SJSA1 (cell line): ENCODE measurements at places on chromosomes 3 and 15.

DNA sequence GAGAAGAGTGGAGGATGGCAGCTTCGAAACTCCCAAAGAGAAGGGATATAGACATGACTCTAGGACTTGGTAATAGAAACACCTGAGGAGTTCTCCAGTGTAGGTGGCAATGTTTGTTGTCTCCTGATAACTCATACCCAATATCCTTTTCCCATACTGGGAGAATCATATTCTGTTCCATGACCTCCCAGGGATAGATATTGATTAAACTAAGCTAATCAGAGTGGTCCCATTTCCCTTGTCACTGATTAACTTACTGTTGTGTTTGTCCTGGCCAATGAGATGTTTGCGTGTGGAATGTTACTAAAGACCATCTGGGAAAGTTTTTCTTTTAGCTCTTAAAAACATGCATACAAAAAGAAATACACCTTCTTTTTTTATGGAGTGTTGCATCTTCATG lies 85.6 kb downstream of the RPL22L1 start:
- DNase-seq: no peak

DNA sequence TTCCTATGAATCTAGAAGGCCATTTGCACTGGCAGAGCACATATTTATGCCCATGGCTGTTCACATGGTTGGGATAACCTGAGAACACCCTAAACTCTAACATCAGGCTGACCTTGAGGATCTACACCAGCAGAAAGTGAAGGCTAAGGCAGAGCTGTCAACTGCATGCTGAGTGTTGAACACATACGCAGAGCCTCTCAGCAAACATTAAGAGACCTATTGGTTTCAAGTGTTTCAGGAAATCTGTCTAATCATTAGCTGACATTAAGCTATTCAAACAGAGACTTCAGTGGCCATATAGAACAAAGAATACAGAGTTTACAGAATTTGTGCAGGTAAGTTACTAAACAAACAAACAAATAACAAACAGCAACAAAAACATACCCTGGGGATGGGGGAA lies 16.1 kb upstream of the SEC61A1 start:
- DNase-seq: no peak

DNA sequence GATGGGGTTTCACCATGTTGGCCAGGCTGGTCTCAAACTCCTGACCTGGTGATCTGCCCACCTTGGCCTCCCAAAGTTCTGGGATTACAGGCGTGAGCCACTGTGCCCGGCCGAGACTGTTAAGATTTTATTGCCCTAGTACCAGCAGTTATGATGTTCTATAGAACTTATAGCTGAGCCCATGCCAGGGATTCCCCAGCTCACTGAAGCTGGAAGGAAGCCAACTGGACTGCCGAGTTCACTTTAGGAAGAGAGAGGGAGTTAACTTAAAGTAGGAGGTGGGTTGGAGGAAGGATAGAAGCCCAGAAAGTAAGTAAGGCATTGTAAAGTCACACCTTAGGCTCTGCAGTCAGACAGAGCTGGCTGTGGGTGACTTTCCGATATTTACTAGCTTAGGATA lies 101.1 kb upstream of the BOC start:
- DNase-seq: no peak

GRCh38 chr3:135328036-135328435 lies 533.0 kb downstream of the EPHB1 start:
- no peak for DNase-seq

DNA sequence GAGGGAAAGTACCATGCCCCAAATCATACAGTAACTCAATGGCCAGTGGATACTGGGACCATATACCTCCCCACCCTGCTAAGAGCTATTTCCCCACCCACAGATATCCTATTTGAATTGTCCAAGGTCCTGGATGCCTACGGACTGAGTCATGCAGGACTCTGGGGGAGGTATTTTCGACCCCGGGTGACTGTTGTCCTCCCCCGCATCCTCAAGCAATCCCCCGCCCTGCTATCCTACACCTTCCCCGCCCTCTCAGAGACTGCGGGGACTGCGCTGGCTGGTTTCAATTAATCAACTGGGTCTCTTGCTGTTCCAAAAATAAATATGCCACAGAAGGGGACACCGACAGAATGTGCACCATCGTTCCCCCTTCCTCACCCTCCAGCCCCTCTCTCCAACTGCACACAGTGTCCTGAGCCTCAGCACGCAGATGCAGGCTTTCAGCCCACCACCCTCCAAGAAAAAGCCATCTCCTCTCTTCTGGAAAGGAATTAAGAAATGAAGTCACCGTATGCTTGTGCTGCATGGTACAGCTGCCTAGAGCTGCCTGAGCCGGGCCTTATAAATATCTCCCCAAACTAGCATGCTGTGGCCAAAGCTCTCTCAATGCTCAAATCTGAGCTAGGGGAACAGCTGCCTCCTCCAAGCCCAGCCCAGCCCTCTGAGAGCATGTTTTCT lies 8.1 kb downstream of the CAV3 start:
- DNase-seq: peak; percentile 92

DNA sequence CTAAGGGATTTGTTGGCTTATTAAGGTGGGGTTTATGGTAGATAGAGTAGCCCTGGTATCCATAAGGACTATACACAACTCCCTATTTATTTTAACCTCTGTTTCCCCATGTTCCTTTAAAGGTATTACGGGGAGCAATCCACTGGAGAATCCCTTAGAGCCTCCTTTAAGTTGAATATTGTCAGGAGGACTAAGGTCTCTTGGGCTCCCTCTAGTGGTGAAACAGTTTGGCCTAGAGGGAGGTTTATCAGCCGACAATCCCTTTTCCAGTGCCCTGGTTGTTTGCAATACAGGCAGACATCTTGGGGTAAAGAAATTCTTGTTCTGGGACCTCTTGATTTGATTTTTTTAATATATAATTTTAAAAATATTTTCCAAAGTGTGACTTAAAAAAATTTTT lies 12.9 kb downstream of the OPA1 start:
- DNase-seq: peak; percentile 53

- no peak for DNase-seq
Observed at GRCh38 chr3:156787001-156787400, 39.2 kb upstream of the LEKR1 start.

DNA sequence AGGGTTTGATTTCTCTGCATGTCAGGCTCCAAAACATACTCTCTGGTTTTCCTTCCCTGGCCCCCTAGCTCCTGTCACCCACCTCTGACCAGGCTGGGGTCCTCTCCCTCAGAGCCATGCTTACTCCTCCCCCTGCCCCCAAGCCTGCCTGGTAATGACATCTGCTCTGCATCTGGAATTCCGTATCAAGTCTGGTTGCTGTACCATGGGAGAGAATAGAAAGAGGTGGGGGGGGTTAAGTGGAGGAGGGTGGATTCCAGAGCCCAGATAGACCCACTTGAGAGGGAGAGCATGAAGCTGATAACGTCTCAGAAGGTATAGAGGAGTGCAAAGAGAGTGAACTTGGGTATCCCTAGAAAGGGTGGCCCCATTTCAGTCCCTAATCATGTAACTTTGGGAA lies 4.2 kb downstream of the IGDCC4 start:
- DNase-seq: no peak

DNA sequence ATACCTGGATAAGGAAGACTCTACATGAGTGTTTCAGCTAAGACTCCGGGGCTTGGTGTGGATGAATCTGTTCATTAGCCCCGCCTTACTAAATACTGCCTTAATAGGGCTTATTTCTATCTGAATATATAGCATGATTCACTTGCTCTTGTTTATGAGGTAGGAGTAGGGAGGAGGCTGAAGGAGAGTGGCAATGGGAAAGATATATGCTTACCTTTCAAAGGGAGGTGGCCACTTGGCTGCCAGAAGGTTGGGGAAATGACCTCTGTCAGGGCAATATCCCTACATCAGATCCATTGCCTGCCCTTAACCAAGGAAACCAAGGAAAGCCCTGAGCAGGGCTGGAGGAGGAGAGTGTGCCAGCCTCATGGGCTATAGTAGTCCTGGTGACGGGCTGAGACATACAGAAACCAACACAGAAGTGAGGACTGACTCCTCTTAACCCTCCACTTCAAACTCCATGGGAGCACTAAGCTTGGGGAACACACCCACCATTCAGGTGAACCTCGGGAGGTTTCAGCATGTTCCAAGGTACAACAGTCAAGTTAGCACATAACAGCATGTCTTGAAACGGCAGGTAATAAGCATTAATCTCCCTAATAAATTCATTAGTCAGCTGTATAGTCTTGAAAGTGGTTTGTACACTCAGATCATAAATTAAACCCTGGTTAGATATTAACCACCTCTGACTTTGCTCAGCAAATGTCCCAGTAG lies 80.1 kb downstream of the EOMES start:
- DNase-seq: no peak

DNA sequence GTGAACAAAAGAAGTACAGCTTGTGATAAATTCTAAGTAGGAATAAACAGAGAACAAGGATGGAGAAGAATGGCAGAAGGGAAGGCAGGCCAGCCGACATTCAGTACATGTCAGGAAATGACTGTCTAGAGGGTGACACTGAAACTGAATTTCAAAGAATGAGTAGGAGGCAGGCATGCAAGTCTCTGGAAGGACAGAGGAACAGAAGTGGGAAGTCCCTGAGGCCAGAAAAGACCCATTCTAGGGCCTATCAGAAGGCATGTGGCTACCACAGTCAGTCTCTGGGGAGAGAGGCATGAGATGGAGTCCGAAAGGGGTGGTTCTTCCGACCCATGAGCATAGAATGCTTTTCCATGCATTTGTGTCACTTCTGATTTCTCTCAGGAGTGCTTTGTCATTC lies 243.5 kb upstream of the UBE2E2 start:
- no peak for DNase-seq

- peak; percentile 60 for DNase-seq
Observed at GRCh38 chr15:57298204-57298603, 78.1 kb upstream of the CGNL1 start.

DNA sequence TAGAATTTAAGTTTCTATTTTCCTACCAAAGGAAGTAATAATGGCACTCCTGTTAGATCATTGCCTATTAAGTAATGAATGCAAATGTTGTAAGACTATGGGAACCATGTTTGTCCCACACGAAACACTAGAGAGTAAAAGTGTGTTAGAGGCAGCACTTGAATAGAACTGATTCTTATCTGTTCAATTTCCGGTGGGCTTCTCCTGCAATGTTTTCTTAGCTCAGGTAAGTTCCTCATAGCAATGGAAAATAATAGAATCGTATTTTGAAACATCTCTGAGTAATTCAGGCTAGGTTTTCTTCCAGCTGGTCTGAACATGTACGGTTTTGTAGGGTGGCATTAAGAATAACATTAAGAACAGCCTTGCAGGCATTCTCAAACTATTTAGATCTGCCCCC lies 145.3 kb upstream of the LIPC start:
- no peak for DNase-seq

DNA sequence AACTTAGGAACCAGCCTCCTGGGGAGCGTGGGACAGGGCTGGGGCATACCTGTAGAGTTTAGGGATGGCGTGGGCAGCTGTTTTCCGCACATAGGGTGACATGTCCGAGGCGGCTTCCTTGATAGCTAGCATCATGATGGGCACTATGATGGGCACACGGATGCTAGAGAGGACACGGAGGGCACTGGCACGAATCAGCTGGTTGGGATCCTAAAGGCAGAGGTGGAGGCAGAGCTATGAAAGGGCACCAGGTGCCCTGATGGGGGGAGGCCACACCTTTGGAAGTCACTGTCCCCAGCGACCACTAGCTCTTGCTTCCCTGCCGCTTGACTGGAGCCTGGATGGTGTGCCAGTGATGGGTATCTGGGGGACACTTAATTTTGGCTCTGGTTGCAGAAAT lies 28.3 kb downstream of the AP3B2 start:
- DNase-seq: no peak

GRCh38 chr3:5305684-5305989 lies 118.1 kb downstream of the EDEM1 start:
- DNase-seq: no peak

- no peak for DNase-seq
Observed at GRCh38 chr15:50687302-50687902, 805 bp upstream of the TRPM7 start.

DNA sequence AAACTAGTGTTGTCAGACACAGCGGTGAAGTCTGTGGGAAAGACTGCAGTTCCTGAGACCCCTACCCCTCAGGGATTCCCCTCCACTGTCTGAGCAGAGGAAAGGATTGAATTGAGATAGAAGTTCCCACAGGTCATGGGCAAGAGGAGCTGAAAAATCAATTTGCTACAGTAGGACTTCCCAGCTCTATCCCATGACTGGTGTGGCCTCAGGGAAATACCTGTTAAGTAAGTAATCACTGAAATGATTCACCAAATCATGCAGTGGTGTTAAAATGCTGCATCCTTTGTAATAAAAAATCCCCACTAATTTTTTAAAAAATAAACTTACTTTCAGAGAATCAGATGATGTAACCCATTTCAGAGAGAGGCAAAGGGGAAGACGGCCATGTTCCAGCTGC lies 45.0 kb upstream of the SPRED1 start:
- no peak for DNase-seq

GRCh38 chr3:196273655-196274054 lies 13.9 kb downstream of the PCYT1A start:
- DNase-seq: no peak

DNA sequence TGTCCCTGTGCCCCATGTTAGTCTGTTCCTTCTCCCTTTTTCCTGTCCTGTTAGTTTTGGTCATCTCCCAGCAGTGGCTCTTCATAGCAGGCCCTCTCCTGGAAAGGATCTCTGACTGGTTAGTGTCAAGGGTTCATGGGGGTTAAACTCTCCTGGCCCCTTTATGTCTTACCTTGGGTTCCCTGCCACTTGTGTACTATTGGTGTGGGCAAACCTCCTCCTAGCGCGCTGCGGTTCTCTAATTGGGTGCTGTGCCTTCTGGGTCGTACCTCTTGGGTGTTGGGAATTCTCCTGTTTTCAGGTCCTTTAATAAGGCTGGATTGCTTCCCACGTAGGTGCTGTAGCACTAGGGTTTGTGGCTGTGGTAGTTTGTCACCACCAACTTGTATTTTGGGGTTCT lies 18.8 kb downstream of the GMPS start:
- DNase-seq: no peak

GRCh38 chr3:41364736-41365135 lies 165.4 kb downstream of the CTNNB1 start:
- DNase-seq: no peak

GRCh38 chr3:111764645-111765091 lies 94.4 kb upstream of the PHLDB2 start:
- no peak for DNase-seq

DNA sequence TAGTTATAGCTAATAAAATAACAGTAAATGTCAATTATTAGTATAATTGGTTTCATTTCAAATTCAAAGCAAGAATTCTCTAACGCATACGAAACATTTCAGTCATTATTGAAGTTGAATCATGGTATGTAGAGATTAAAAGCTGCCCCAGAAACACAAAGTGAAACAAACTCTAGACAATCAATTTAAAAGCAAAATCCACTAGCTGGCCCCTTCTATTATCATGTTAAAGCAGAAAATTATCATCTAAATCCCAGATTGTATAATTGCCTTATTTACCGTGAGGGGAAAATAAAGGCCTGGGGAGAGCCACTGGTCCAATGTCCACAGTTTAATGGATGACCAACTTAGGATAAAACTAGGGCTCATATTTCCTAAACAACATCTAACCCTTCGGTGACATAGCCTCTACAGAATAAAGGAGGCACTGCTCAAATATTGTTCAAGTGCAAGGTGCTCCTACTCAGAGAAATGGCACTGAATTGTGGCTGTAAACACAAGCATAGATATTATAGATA lies 110.9 kb upstream of the THRB start:
- no peak for DNase-seq

GRCh38 chr3:143825513-143825912 lies 22.8 kb downstream of the SLC9A9 start:
- no peak for DNase-seq

GRCh38 chr3:55297706-55298105 lies 189.4 kb downstream of the WNT5A start:
- DNase-seq: no peak
